ENCODE measurements at places on chromosomes 6 and 20. TPM values are rescaled to one million over a fixed set of nuclear protein-coding genes. Genes with fewer than 3 reads are reported as not detected.
A peak's percentile ranks its signal among the peaks of the same experiment; 100 is the strongest.

- DNase-seq, result no peak
Measured at GRCh38 chr6:168060521-168060931, 18.5 kb downstream of the FRMD1 start.

- DNase-seq, result no peak
Measured at GRCh38 chr6:17585766-17586490, 14.2 kb upstream of the FAM8A1 start.

Gene MMP24
- not detected for polyA plus RNA-seq

Gene SLC12A5
- polyA plus RNA-seq, result not detected

DNA sequence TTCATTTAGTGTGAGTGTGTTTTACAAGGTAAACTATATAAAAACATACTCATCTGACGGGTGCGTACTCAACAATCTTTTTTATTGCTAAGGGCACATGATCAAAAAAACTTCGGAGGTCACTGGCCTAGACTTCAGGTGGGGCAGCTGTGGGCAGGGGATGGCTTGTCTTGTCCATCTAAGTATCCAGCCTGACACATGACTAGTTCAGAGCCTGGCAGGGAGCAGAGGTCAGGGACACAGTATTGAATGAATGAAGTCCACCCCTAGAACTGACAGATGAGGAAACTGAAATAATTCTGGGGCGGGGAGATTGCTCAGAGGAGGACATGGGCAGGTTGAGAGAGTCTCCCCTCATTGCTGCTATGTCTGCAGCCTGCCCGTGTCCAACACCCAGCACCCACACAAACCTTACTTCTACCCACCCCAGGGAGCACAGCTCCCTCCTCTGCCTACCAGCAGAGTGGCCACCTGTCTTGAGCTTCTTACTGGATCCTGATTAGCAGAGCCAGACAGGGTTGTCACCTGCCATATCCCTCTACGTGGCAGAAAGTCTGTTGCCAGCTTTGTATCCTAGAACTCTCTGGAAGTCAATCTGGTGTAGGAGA lies 48.9 kb downstream of the MRPL14 start:
- DNase-seq, result no peak

Gene MUC22
- not detected for polyA plus RNA-seq

DNA sequence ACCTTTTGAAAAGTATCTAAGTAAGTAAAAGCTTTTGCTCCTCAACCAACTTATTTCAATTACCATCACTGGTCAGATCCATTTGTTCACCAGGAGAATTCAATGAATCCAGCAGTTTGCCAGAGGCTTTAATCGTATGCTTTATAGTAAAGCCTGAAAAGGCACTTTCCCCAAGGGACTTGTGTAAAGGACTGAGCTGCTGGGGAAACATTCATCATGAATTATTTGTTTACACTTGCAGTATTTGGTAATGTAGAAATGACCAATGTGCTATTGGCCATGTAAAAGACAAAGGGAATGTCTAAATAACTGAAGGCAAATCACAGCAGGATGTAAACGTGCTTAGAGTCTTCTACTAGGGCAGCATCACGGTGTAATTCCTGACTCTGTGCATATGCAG lies 471.4 kb downstream of the ADGRB3 start:
- no peak for DNase-seq

Gene COL9A3
- 10.7 TPM for polyA plus RNA-seq

- DNase-seq, result no peak
Measured at GRCh38 chr6:108767418-108768165, 80.6 kb upstream of the ARMC2 start.

DNA sequence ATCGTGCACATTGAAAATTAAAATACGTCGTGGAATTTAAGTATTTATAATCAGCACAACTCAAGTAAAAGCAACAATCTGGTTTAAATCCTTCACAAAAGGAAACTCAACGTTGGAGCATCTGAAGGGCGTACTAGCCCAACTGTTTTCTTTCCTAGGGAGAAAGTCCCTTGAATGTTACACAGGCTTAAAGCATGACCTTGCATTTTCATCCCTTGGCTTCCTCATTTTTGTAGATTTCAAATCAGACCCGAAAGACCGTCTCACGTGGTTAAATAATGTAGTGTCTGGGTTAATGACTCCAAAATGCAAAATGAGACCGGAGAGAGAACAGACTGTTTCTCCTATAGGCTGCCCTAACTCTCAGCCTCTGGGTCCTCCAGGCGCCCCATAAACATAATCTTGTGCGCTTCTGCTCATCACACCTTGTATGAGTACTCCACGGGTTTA lies 249.2 kb upstream of the RREB1 start:
- peak; percentile 53 for DNase-seq

Gene ATXN1
- polyA plus RNA-seq, result 3.1 TPM

- DNase-seq, result no peak
Measured at GRCh38 chr6:113172531-113172966, 684.6 kb upstream of the MARCKS start.

Gene MYMX
- polyA plus RNA-seq, result not detected

- no peak for DNase-seq
Measured at GRCh38 chr6:152983637-152984512, 1.0 kb upstream of the FBXO5 start.

- no peak for DNase-seq
Measured at GRCh38 chr20:25250508-25250907, 2.6 kb downstream of the PYGB start.

DNA sequence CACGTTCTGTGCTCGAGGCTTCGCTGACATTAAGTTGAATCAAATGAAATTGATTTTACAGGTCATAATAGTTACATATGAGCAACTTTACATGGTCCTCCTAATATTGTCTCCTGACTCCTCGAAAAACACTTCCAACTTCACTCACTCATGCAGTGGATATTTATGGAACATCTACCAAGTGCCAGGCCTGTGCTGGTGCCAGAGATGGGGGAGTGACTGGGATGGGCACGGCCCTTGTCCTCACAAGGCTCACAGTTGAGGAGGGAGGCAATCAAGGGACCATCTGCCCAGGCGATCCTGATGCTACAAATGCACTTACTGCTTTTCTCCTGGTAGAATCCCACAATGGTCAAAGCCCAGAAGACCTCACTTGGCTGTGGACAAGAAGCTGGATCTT lies 426.4 kb downstream of the PREX1 start:
- DNase-seq, result no peak

Gene ADAM33
- polyA plus RNA-seq, result not detected

DNA sequence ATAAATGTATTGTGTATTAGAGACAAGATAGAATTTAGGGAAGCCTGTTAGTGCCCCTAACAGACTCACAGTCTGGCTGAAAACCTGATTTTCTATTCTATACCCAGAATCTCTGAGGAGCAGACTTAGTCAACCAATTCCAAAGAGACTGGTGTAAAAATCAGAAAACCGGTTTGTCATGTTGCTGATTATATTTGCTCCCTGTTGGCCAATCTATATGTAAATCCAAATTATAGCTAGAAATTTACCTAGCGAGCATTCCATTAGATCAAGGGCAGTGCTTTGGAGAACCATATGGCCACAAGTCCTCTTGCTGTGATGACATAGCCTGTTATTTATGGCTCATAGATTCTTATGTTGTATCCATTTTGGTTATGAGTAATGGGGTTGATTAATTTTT lies 4.8 kb downstream of the NFYA start:
- DNase-seq, result no peak

DNA sequence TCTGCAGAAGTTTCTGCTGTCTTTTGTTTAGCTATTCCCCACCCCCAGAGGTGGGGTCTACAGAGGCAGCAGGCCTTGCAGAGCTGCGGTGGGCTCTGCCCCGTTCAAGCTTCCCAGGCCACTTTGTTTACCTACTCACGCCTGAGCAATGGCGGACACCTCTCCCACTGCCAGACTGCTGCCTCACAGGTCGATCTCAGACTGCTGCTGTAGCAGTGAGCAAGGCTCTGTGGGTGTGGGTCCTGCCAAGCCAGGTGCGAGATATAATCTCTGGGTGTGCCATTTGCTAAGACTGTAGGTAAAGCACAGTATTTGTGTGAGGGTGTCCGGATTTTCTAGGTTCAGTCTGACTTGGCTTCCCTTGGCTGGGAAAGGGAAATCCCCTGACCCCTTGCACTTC lies 23.6 kb upstream of the ZNF337 start:
- DNase-seq, result no peak

DNA sequence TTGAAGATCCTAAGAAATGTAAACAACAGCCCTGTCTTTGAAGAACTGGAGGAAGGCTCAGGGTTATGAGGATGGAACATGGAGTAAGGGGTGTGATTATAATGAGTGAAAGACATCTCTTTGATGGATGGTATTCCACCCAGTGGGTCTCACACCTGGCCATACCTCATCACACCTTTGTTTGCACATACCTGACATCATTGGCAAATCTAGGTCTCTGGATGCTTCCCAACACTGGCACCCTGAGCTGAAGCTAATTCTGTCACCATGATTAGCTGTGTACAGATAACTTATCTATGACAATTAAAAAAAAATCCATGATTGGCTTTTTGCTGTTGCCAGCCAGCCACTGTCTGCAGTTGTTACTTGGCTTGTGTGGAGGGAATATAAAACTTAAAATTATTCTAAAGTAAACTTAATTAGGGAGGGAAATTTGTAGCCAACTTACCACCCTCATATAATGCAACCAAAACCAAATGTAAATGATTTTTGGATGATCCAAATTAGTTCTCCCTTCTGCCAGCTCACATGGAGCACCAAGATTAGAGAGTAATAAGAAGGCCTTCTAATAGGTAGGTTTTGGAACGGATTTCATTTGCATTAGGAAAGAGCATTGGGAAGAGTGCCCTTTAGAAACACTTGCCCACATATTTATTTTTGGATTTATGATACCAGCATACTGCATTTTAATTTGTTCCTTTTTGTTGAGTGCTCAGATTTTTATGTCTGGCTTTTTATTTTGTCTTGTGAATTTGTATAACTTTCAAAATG lies 249.5 kb downstream of the SOX4 start:
- no peak for DNase-seq

Gene MMS22L
- 3.2 TPM for polyA plus RNA-seq

Measured in B cell (primary cell).